NCI-H460 (cell line): ENCODE measurements at places on chromosomes 3 and 15. TPM values are rescaled to one million over a fixed set of nuclear protein-coding genes. Genes with fewer than 3 reads are reported as not detected.

GRCh38 chr3:156978481-156978961 lies 152.4 kb downstream of the LEKR1 start:
- DNase-seq, result no peak

GRCh38 chr3:79979990-79980389 lies 212.2 kb upstream of the ROBO1 start:
- DNase-seq, result no peak

DNA sequence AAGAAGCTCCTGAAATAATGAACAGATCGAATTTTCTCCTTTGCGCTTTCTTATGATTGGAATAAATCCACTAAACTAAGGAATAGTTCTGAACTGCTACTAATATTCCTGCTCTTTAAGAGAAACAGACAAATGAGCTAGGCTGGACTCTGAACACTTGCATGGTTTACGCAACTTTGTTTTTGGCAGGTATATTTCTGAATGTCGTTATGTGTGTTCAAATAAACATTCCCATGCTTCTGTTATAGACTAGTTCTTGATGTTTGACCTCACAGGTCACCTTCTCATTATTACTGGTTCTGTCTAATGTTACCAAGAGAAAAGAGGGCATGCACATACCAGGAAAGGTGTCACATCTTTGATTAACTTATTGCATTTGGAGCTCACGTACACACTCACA lies 418.2 kb downstream of the EPHB1 start:
- no peak for DNase-seq

GRCh38 chr15:70415398-70415797 lies 317.7 kb upstream of the TLE3 start:
- no peak for DNase-seq

DNA sequence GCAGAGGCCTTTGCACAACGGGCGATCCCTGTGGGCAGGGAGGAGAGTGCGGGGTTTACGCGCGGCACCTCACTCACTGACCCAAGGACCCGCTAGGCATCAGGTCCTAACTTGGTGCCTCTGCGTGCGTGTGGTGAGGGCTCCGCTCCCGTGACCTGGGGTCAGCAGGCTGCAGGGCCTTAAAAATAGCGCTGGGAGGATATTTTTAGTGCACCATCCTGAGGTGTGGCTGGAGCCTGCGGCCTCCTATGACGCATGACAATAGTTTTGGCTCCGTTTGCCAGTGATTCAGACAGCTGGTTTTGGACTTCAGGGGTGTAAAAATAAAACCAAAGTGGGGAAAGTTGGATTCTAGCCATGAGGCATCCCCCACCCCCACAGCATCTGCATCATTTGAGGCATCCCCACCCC lies 139.0 kb downstream of the FAM43A start:
- DNase-seq, result no peak

- DNase-seq, result no peak
Observed at GRCh38 chr15:34275154-34275553, 50.3 kb downstream of the EMC4 start.

- no peak for DNase-seq
Observed at GRCh38 chr3:123853686-123854372, 30.3 kb downstream of the MYLK start.

DNA sequence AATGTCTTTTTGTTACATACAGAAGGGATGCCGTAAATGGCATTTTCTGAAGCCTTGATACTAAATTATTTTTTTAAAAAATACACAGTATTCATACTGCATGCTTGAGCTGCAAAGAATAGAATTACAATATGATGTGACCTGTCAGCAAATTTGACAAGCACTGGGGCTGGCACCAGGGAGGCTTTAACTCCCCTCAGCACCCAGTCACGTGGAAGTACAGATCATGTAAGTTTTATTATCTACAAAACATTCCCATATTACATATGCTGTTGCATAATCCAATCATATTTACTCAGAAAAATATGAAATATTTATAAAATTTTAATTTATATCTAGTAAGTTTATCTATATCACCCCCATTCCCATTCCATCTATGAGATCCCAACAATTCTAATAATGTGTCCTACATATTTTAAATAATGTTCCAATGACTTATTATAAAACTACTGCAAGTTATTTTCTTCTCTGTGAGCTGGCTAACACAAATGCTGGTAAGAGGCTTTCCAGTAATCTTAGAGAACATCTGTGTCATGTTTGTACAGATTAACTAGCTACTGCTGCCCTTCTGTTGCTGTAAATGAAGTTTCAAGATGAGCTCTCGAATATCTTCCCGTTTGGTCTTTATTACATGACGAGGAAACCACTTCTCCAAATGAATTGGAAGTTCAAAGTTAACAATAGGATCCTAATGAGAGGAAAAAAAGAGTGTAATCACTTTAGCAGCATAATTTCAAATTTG lies 5.2 kb upstream of the IMPG2 start:
- no peak for DNase-seq

DNA sequence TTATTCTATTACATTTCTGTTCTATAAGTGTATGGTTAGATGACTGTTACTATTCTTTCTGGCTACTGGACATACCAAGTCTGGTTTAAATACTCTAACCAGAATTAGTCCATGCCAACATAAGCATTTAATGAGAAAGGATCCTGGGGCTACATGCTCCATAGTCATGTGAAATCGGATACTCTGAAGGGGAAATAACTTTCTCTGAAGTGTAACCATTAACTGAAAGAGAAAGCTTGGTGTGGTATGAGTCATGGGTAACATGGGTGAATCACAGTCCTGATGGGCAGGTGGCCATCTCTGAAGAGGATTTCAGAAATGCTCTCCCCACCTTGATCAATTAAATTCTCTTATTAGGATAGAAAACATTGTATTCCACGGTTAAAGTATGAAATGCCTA lies 69.4 kb downstream of the FHIT start:
- peak; percentile 11 for DNase-seq

- DNase-seq, result no peak
Observed at GRCh38 chr3:140351466-140351865, 326.4 kb upstream of the TRIM42 start.

GRCh38 chr15:42604894-42605744 lies 29.7 kb downstream of the STARD9 start:
- no peak for DNase-seq

- peak; percentile 45 for DNase-seq
Observed at GRCh38 chr15:72599855-72600464, 54.5 kb upstream of the GOLGA6B start.

GRCh38 chr15:49441816-49442215 lies 18.8 kb downstream of the FGF7 start:
- DNase-seq, result no peak

DNA sequence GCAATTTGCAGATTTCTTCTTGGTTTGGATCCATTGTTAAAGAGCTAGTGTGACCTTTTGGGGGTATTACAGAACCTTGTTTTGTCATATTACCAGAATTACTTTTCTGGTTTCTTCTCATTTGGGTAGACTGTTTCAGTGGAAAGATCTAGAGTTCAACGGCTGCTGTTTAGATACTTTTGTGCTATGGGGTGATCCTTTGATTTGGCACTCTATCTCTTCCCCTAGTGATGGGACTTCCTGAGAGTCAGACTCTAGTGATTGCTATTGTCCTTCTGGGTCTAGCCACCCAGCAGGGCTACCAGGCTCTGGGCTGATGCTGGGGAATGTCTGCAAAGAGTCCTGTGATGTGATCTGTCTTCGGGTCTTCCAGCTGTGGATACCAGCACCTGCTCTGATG lies 46.3 kb upstream of the GADL1 start:
- DNase-seq, result no peak

DNA sequence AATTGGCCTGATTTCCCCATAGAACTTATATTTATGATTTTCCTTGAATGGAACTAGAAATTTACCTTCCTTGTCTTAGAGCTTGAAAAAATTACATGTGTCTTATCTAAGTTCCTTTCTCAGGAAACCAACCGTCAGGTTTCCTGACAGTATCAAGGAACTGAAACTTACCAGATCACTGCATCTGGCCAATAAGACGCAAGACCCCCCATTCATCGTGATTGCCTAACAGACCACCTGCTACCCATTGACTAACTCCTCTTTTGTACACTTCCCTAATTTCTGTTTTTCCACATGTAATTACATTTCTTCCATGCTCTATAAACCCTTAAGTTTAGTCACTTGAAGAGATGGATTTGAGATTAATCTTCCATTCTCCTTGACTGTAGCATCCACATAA lies 517.2 kb upstream of the CBLB start:
- DNase-seq, result no peak

GRCh38 chr3:11195201-11195600 lies 40.9 kb downstream of the HRH1 start:
- no peak for DNase-seq

DNA sequence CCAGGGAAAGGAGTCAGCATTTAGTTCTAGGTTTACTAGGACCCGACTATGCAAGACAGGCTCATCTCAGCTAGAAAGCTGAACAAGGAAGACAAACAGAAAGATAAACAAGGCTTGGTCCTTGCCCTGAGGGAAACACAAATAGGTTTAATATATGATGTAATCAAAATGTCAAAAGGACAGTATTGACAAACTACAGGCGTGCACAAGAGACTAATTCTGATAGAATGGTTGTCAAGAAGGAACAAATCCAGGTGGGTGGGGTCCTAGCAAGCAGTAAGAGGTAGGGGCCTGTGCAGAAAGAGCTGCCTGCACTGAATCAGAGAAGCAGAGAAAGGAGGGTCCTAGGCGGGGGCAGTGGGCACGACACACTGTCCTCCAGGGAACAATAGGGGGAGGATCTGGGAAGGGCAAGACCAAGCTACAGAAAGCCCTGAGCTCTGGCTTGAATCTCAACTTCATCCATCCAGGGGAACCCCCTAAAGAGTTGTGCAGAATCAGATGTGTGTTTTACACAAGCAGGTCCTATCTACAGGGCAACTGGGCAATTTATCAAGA lies 23.4 kb downstream of the RFTN1 start:
- no peak for DNase-seq

DNA sequence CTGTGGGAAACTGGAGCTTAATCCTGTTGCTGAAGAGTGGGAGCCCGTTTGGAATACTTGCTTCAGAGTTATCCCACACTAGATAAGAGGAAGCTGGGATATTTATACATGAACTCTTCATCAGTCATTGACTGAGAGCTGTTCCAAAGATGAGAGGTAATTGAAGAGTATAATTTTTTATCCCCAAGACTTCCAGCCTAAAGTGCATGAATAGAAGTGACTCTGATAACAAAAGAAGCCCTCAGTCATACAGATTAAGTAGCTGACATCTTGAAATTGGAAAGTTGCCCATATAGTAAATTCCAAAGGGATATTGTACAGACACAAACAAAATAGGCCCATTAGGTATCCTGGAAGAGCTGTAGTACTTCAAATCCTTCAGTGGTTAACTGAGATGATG lies 268.0 kb downstream of the EPHA3 start:
- no peak for DNase-seq

- DNase-seq, result no peak
Observed at GRCh38 chr15:62848632-62849050, 193.9 kb upstream of the TPM1 start.

GRCh38 chr3:153889905-153890334 lies 231.3 kb upstream of the ARHGEF26 start:
- DNase-seq, result no peak

- no peak for DNase-seq
Observed at GRCh38 chr15:36960179-36960946, 140.0 kb downstream of the MEIS2 start.

DNA sequence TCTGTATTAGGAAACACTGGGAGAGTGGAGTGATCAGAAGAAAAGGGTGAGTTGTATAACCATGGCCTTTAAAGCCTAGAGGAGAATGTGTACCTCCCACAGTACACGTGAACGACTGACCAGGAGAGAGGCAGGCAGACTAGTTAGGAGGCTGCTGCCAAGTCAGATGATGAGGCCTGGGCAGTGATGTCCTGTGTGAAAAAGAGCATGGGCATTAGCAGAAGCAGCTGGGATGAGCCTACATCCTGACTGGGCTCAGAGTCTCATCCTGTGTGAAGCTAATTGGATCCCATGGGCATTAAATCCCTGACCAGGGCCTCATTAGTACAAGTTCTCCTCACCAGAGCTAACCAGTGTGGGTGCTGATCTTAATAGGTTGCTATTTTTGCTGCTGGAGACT lies 89.1 kb upstream of the SLC2A2 start:
- DNase-seq, result no peak

DNA sequence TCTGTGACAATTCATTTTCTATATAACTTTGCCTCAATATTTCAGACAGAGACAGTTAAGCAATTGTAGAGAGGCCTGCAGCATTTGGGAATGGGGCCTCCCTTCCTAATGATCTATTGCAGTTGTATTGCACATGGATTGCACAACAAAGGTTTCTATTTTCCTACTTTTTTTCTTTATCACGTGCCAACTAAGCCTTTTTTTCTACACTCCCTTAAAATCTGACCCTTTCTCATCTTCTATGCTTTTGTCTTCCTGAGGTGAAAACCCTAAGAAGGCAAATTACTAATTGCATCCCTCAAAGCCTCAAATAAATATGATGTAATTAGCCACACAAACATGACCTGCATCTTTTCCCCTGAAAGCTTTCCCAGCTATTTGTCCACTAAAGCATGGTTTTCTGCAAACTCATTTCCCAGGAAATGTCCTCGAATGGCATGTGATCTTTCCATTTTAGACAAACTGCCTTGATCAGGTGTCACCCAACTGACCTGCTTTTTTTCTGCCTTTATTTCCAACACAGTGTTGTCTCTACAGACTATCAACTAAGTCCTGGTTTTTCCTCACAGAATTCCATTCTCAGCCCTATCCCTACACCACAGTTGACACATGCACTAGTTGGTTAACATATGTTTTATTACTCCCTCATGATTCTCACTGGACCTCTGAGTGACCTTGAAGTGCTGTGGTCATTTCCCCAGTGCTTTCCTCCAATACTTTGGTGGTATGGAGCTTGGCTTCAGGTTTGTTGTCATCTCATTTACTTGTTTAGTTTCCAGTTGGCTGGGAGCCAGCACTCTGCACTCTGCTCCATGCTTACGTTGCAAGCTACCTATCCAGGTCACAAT lies 31.9 kb upstream of the TSC22D2 start:
- DNase-seq, result no peak

ZPLD1 gene
- not detected in 2 replicates for total RNA-seq

UROC1 gene
- total RNA-seq, result not detected in 2 replicates

DGKG gene
- 14.5 and 17.5 TPM in 2 replicates for total RNA-seq

FOXL2NB gene
- total RNA-seq, result 1.8 and 2.9 TPM in 2 replicates

CD200 gene
- total RNA-seq, result not detected in 2 replicates

MOBP gene
- total RNA-seq, result not detected in 2 replicates

GOLGA6B gene
- total RNA-seq, result not detected in 2 replicates

TAMM41 gene
- 7.5 and 9.3 TPM in 2 replicates for total RNA-seq

TERC gene
- 14.7 and 17.6 TPM in 2 replicates for total RNA-seq

POLQ gene
- 4.0 and 5.8 TPM in 2 replicates for total RNA-seq

POC1A gene
- total RNA-seq, result 10.7 and 11.0 TPM in 2 replicates

TMEM40 gene
- total RNA-seq, result 0.25 and 0.72 TPM in 2 replicates

DCLK3 gene
- total RNA-seq, result not detected in 2 replicates

ST3GAL6 gene
- total RNA-seq, result 1.3 TPM in 1 of 2 replicates, not detected in the other

SLC28A1 gene
- not detected in 2 replicates for total RNA-seq
